ENCODE measurements at places on chromosomes 3 and 15.

GRCh38 chr15:72456684-72457083 is 17.4 kb upstream of the ARIH1 start:
- no peak for DNase-seq

DNA sequence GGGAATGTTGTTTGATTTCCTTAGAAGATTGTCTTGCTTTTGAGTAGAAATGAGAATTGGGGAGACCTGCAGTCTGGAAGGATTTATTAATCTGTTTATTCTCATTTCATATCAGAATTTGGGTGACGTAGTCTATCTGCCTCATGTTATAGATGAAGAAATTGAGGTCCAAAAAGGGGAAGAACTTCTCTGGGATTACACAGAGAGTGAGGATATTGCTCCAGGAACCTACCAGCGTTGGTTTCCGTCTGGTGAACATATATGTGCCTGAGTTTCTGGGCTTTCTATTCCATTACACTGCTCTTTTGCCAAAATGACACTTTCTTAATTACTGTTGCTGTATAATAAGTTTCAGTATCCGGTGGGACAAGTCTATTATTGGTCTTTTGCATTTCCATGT is 51.8 kb downstream of the CTDSPL start:
- no peak for DNase-seq

DNA sequence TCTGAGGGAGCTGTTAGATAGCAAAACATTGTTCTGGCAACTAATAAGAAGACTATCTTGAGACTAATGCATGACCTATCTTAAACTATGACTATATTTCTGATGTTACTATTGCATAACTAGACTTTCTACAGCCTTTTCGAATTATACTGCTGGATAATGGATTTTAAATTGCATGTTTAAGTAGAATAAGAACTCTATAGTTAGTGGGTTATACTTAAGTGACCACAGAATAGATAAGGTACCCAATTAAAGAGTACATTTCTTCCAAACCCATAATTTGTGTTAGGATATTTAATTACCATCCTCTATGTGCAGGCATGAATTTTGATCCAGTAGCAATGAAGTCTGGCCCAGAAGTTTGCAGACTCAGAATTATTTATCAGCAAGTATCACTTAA is 44.6 kb upstream of the SPPL2A start:
- no peak for DNase-seq

- no peak for DNase-seq
Observed at GRCh38 chr3:112413074-112413473, 80.1 kb downstream of the CD200 start.

DNA sequence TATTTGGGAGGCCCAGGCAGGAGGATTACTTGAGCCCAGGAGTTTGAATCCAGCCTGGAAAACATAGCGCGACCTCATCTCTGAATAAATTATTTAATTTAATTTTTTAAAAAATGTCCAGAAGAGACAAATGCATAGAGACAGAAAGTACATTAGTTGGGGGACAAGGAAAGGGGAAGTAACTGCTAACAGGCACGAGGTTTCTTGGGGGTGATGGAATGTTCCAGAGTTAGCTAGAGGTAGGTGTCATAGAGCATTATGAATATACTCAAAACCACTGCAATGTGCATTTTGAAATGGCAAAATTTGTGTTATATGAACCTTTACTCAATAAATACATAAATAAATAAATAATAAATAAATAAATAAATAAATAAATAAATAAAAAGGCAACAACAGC is 31.7 kb upstream of the CYP11A1 start:
- no peak for DNase-seq

- DNase-seq: no peak
Observed at GRCh38 chr15:79169526-79170133, 79.0 kb upstream of the RASGRF1 start.

DNA sequence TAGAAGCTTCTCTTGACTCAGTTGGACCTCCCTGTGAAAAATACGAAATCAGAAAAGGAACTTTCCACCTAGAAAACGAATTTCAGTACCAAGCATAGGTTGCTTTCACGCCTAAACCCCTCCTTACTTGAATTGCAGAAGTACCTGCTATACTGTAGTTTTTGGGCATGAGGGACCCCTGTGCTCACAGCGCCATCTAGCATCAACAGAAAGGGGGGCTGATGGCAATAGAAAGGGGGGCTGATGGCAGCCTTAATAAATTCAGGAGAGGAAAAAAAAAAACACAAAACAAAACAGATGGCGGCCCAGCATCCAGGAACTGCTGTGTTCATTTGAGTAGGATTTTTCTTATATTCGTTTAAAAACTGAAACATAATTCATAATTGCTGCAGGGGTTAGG is 96.7 kb downstream of the NPAP1 start:
- no peak for DNase-seq

- DNase-seq: no peak
Observed at GRCh38 chr3:50562861-50563260, 4.7 kb downstream of the C3orf18 start.

DNA sequence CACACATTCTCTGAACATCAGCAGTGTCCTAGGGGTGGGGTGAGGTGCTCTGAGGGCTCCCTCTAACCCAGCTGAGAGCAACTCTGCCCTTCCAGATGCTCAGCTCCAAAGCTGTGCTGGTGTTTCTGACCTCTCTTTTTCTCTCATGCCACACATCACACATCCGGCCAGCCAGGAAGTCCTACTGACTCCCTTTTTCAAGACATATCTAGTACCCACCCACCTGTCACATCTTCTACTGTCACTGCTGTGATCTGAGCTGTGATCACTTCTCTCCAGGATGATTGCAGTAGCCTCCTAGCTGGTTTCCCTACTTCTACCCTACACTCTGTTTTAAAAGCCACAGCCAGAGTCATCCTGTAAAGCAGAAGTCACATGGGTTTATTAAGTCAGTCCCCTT is 30.2 kb upstream of the MASP1 start:
- DNase-seq: no peak

DNA sequence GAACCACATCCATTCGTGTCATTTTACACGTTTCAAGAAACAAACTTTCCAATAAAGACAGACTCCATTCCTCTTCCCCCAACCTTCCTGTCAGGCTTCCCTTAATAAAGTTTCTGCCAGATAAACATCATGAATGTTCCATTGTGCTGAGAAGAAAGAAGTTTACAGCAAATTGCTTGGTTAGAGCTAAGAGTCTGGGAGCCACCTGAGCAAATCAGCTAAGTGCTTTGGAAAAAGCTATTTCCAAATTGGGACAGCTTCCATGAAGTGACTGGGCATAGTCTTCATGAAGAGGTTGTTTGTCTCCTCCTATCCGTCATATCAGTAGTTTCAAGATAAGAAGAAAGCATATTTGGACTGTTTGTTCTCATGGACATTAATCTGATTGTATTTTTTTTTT is 77.0 kb downstream of the MAGI1 start:
- no peak for DNase-seq

DNA sequence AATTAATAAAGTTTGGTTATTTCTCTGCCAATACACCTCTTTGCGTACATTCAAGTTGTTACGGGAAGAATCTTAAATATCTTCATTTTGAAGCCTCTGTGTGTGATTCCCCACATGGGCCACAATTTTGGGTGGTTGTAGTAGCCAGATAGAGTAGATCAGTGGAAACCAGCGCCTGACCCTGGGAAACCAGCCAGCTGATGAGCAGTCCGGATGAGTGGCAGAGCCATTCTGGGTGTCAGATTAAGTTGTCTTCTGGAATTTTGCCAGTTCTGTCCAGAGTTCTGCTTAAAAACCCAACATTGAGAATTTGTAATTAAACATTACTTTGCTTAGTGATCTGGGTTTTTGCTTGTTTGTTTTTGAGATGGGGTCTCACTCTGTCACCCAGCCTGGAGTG is 49.7 kb downstream of the MRPS25 start:
- no peak for DNase-seq

- DNase-seq: no peak
Observed at GRCh38 chr3:169953462-169954141, 13.0 kb upstream of the SEC62 start.

GRCh38 chr3:11847607-11848006 is 922 bp upstream of the TAMM41 start:
- no peak for DNase-seq

DNA sequence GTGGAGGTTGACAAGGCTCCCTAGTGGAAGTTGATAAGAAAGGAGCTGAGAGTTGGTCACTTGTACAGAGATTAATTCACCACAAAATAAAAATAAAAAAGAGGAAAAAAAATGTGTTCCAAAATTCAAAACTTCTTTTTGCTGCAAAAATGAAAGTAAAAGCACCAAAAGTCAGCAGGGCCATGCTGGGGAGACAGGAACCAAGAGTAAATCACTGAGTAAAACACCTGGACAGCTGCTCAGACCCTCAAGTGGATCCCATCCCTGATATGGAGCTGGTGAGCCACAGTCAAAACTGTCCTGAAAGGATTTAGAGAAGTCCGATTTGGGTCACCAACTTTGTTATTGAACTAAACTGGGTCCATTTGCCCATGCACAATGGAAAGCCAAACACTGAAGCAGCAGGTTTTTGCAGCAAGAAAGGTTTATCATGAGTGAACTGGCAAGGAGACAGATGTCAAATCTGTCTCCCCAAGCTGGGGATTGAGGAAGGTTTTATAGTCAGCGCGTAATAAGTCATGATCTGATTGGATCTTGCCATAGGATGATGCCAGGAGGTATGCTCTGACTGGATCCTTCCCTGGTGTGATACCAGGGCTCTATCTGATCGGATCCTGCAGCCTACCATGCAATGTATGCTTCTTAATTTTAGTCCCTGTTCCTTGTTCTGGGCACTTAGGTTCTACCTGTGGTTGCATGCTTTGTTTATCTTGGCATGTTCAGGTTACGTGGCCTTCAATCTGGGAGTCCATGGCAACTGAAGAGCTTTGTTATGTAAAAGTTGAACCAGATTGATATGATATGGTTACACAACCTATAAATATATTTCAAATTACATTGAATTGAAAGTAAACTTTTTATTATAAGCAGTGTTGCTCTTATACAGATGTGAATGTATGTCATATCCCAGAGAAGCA is 313.2 kb downstream of the POLQ start:
- no peak for DNase-seq

DNA sequence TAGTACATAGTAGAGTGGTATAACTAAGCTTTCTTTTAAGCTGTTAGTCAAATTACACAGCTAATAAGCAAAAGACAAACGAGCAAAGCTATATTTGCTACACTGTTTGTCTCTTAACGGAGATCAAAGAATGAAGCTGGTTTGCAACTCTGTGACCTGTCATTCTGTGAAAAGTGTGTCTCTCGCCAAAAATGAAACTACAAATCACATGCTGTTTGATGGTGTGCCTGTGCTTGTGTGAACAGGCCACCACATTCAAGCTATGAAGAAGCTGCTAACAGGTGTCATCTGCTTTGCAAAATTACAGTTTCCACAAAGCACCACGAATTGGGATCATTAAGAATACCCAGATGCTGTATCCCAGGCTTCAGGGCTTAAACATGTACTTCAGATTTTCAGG is 667.8 kb upstream of the NAALADL2 start:
- no peak for DNase-seq

GRCh38 chr15:43412096-43412495 is 41.2 kb downstream of the TUBGCP4 start:
- no peak for DNase-seq

Measured in activated CD8-positive, alpha-beta memory T cell treated with anti-CD3 and anti-CD28 coated beads for 1 hour (primary cell).